ENCODE measurements at places on chromosomes 13 and 19.

DNA sequence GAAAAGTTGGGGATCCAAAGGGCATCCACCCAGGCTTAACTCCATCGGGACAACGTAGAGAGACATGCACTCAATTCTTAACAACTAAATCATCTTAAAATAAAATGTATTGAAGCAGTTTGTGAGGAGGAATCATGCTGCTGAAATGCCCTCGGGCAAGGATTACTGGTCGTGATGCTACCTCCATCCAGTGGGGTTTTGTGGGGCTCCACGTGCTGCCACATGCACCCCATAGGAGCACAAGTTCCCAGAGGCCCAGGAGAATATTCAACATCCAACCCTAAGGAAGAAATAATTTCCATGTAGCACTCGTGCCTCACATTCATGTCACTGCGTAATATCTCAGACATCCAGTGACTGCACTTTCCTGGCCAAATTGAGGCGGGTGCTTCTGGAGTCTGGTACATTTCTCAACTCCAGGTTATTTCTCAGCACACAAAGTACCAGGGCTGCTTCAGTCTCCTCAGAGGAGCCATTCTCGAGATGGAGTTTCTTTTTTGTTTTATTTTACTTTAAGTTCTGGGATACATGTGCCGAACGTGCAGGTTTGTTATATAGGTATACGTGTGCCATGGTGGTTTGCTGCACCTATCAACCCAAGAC lies 429.8 kb downstream of the FOXO1 start:
- DNase-seq: no peak

DNA sequence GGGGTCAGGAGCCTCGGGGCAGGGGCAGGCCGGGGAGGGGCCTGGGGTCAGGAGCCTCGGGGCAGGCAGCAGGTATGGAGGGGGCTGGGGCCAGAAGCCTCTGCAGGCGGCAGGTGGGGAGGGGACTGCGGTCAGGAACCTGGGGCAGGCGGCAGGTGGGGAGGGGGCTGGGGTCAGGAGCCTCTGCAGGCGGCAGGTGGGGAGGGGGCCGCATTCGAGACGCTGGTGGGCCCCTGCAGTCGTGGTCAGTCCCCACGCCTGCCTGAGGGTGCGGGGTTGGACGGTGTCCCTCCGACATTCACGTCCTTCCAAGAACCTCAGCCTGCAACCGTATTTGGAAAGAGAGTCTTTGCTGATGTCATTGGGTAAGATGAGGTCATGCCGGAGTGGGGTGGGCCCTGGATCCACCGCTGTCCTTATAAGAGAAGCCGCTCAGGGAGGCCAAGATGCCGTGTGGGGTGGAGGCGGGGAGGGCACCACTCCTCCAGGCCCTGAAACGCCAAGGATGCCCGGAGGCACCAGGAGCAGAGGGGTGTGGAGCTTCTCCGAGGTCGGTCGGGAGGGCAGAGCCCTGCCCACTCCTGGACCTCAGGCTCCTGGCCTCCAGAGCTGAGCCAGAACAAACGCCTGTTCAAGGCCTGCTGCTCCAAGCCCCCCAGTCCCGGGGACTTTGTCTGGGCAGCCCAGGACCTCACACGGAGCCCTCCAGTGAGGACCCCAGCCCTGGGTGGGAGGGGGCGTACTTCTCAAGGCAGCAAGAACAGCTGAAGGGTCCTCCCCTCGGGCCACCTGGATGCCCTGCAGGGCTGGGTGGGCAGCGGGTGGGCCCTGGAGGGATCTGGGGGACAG lies 30.1 kb downstream of the PIP5K1C start:
- peak; percentile 90 for DNase-seq

DNA sequence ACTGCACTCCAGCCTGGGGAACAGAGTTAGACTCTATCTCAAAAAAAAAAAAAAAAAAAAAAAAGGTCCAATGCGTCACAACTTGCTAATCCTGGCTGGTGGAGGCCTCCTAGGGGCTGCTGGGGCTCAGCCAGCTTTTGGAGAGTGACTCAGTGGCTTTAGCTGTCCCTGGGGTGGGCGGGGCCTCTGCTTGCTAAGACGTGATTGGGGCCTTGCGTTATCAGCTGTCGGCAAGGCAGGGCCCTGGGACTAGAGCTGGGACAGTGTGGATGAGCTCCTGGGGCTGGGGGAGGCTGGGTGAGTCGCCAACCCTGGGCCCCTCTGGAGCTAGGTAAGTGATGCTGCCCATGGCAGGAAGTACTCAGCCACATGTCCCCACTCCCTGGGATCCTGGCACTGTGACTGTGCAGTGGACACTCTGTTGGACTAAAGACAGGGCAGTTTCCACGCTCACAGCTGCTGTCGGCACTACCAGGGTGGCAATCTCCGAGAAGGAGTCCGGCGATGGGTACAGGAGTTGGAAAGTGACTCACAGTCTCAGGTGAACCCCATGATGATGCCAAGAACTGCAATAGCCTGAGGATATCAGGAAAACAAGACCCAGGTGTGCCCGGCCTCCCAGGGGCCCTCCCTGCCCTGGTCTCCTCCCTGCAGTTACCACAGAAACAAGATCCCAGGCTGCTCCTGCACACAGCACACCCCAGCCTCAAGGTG lies 32.2 kb downstream of the F2RL3 start:
- no peak for DNase-seq

DNA sequence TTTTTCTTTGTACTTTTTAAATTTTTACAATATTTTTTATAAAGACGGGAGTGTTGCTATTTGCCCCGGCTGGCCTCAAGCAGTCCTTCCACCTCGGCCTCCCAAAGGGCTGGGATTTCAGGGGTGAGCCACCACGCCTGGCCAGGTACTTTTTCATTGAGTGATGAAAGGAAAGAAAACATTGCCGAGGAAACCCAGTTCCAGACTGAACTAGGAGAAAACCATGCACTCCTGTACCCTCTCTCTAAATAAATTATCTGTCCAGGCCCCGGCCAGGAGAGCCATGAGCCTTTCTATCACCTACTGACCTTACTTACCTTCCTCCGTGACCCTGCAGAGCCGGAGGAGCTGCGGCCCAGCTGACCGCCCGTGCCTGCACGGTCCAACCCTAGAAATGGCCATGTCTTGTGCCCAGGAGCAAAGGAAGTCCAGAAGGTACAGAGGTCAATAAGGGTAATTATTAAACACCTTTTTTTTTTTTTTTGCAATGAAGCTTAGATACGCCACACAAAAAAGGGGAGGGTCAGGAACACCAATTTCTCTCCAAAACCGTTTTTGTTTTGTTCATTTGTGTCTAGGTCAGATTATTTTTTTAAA lies at the start of gene SLC7A9:
SLC7A9 (minus strand) TSS at position 399 of the 597 bp plus-strand sequence. CDS start 1,233 bp downstream, outside the sequence.
- no peak for DNase-seq

GRCh38 chr19:18853755-18854427 lies 22.1 kb downstream of the UPF1 start:
- DNase-seq: no peak

DNA sequence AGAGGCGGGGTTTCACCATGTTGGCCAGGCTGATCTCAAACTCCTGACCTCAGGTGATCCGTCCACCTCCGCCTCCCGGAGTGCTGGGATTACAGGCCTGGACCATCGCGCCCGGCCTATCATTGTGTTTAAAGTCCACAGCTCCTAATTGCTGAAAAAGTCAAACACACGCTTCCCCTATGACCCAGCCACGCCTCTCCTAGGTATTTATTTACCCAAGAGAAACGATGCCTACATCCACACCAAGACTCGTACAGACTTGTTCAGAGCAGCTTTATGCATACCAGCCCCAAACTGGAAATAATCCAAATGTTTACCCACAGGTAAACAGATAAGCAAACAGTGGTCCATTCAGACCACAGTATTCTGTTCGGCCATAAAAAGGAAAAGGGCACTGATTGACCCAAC lies 15.1 kb downstream of the ZNRF4 start:
- DNase-seq: no peak

GRCh38 chr19:3613818-3614661 lies 7.4 kb upstream of the TBXA2R start:
- no peak for DNase-seq

- DNase-seq: no peak
These were observed 18.4 kb downstream of the GRTP1 start for GRCh38 chr13:113345486-113345885.

- no peak for DNase-seq
These were observed 601.8 kb downstream of the SLITRK6 start for GRCh38 chr13:85197431-85197830.

DNA sequence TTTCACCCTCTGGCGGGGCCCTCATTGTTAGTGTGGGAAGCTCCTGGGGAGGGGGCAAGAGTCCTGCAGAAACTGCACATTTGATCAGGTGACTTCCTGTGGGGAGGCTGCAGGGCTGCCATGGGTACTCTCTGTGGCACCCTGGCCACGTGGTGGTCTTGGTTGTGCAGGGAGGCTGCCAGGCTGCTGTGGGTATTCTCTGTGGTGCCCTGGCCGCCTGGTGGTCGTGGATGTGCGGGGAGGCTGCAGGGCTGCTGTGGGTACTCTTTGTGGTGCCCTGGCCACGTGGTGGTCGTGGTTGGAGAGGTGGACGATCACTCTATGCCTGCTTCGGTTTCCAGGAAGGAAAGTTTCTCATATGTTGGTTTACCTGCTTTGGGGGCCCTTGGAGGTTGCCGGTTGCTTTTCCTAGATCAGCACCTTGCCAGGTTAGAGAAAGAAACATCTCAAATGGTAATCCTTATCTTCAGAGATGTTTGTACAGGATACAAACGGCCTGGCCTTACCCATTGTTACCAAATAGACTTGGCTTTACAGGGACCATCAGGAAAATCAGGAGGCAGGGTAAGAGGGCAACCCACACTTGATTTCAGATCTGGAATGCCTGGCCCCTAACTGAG lies 22.9 kb downstream of the TEX29 start:
- DNase-seq: no peak

DNA sequence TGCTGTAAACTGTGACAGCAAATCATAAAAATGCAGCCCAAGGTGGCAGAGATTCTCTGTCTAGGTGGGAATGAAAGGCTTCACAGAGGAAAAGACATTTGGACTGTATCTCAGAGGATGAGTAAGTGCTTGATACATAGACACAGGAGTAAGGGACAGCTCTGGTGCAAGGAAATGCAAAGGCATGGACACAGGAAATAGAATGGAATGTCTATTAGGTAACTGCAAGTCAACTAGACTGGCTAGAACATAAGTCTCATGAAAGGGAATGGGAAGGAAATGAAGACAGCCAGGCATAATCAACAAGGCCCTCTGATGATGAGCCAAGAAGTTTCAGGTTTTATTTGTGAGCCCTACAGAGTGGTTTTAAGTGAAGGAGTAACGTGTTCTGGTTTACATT lies 321.7 kb downstream of the SUCLA2 start:
- DNase-seq: no peak

DNA sequence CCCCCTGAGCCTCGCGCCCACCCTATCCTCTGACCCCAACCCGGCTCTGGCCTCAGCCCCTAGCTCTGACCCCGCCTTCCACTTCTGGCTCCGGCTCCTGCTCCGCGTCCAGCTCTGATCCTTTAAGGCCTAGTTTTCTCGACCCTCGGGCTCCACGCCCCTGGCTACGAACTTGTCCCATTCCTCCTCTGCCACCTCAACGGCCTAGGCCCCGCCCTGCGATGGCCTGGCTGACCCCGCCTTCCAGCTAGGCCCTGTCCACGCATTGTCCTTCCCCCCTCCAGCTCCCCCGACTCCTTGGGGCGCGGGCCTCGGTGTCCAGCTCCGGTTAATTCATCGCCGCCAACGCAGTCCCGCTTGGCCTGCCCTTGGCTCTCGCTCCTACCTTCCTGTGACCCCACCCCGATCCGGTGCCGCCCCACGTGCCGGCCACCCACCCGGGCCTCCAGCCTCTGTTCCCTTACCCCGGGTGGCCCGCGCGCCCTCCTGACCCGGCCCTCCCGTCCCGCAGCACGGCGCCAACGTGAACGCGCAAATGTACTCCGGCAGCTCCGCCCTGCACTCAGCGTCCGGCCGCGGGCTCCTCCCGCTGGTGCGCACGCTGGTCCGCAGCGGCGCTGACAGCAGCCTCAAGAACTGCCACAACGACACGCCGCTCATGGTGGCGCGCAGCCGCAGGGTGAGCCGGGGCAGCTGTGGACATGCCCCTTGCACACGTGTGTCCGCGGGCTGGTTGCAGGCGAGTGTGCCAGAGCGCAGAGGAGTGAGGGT lies 9.4 kb downstream of the BCL3 start:
- DNase-seq: no peak

DNA sequence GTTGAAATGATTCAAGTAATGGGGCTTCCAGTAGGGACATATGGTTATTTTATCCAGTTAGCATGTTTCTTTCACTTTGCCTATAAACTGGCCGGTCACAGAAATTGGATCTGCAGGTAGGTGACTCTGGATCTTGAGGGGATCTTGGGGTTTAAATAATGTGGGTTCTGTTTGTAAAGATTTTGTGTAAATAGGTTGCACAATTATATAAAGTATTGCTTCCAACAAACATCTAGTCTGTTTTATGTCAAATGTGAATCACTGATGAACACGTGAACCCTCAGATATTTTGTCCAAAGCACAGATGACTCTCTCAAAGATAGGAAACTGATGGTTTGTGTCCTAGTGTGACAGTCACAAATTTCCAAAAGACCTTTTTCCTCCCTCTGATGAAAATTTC lies 98.4 kb downstream of the ZIC5 start:
- DNase-seq: no peak

- DNase-seq: no peak
These were observed 340.8 kb downstream of the KLF5 start for GRCh38 chr13:73399347-73400216.

GRCh38 chr13:27709779-27710178 lies 82.5 kb upstream of the GSX1 start:
- no peak for DNase-seq

- DNase-seq: no peak
These were observed 21.2 kb downstream of the HNRNPM start for GRCh38 chr19:8466018-8466417.

- no peak for DNase-seq
These were observed 5.1 kb downstream of the TMEM86B start for GRCh38 chr19:55223291-55224037.

- DNase-seq: peak; percentile 54
These were observed 3.2 kb upstream of the ZNF850 start for GRCh38 chr19:36775768-36776167.

GRCh38 chr13:34863360-34864135 lies 78.5 kb upstream of the NBEA start:
- no peak for DNase-seq

GRCh38 chr13:27569405-27569804 lies 50.9 kb downstream of the LNX2 start:
- no peak for DNase-seq

- no peak for DNase-seq
These were observed 45.7 kb downstream of the C1QTNF9 start for GRCh38 chr13:24355103-24355502.

GRCh38 chr13:112624602-112625430 lies 36.9 kb upstream of the TUBGCP3 start:
- no peak for DNase-seq

GRCh38 chr19:28176193-28176592 lies 1036.8 kb downstream of the UQCRFS1 start:
- no peak for DNase-seq

- no peak for DNase-seq
These were observed 5.6 kb upstream of the SIGLEC12 start for GRCh38 chr19:51507192-51507591.

All from breast epithelium (tissue), 4 donors.